ENCODE measurements at places on chromosomes 6 and 20. TPM values are rescaled to one million over a fixed set of nuclear protein-coding genes. Genes with fewer than 3 reads are reported as not detected.

- no peak for DNase-seq
- H3K27me3 ChIP-seq = no peaks in the 10 kb centered on the region
- H3K4me1 ChIP-seq = no peaks in the 10 kb centered on the region
- H3K36me3 ChIP-seq = no peaks in the 10 kb centered on the region
- H3K27ac ChIP-seq = no peak overlapping the region
Measured at GRCh38 chr6:120056085-120056484, 706.5 kb upstream of the MAN1A1 start.

GRCh38 chr6:12354499-12354898 is 64.3 kb downstream of the EDN1 start:
- peak; percentile 91 for DNase-seq
- H3K4me1 ChIP-seq = peaks cover 47% of the 10 kb centered on the region
- no peaks in the 10 kb centered on the region for H3K27me3 ChIP-seq
- H3K27ac ChIP-seq = peak overlapping the region; percentile 56
- H3K4me3 ChIP-seq = no peak overlapping the region

Gene MYLK2
- total RNA-seq = 0.67 TPM

Gene MICAL1
- 59.8 TPM for total RNA-seq

Data from GM12878 (cell line).